ENCODE measurements at places on chromosomes 12 and 14.
A peak's percentile ranks its signal among the peaks of the same experiment; 100 is the strongest.

GRCh38 chr12:2779281-2779680 lies 15.5 kb upstream of the FKBP4 start:
- DNase-seq = no peak

DNA sequence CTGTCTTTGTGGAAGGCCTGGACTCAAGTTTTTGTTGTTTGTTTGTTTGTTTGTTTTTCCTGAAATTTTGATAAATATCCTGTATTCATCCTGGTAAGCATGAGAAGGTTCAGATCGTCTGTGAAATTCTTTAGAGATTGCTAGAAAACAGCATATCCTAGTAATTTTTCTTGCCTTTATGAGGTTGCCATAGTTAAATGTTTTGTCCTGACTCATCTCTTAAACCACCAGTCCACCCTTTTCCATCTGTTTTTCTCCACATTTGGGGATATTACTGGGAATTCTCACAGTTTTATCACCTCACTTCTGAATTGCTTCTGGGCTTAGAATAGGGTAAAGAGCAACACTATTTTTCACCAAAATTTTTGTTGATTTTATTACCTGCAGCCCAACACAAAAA lies 248.3 kb downstream of the FBXL14 start:
- peak; percentile 61 for DNase-seq

GRCh38 chr12:62468935-62469334 lies 2.3 kb downstream of the MON2 start:
- no peak for DNase-seq

DNA sequence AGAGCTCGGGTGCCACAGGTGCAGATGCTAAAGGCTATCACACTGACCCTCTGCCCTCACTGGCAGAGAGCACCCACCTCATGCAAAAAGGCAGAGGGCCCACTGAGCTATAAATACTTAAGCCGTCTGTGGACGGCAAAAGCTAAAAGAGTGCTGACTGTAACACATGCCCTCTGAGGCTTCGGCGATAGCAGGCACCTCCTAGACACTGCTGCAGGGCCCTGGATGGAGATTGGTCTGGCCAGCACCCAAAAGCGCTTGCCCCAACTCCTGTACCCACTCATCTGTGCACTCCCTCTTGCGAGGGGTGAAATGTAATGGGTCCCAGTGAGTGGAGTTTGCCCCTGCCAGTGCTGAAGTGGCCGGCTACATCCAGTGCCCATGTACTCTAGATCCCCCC lies 148.7 kb downstream of the SLC16A7 start:
- no peak for DNase-seq

- no peak for DNase-seq
Measured at GRCh38 chr14:95151561-95151960, 5.8 kb downstream of the DICER1 start.

DNA sequence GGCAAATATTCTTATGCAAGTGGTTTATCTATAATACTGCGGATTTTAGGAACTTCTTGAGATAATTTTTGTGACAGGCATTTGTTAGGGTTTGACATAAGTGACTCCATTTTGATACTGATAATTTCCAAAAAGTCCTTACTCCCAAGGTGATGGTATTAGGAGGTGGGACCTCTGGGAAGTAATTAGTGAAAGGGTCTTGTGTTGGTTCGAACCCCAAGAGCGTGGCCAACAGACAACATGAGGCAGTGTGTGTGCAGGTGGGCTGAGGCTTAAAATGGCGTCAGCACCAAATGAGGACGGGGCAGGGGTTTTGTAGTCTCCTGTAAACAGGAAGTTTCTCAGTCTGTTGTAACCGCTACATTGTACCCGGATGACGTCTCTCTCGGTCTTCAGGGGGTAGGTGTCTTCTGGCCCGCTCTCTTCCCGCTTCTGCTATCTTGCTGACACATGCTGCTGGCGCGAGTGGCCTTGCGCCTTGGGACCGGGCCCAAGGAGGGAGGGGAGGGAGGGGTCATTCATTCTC lies 1.7 kb upstream of the C12orf43 start:
- DNase-seq = no peak

GRCh38 chr12:65384240-65384639 lies 105.8 kb downstream of the MSRB3 start:
- DNase-seq = no peak

- DNase-seq = peak; percentile 9
Measured at GRCh38 chr14:25887251-25887878, 710.5 kb downstream of the NOVA1 start.

- no peak for DNase-seq
Measured at GRCh38 chr14:49196327-49196726, 389.9 kb downstream of the RPS29 start.

DNA sequence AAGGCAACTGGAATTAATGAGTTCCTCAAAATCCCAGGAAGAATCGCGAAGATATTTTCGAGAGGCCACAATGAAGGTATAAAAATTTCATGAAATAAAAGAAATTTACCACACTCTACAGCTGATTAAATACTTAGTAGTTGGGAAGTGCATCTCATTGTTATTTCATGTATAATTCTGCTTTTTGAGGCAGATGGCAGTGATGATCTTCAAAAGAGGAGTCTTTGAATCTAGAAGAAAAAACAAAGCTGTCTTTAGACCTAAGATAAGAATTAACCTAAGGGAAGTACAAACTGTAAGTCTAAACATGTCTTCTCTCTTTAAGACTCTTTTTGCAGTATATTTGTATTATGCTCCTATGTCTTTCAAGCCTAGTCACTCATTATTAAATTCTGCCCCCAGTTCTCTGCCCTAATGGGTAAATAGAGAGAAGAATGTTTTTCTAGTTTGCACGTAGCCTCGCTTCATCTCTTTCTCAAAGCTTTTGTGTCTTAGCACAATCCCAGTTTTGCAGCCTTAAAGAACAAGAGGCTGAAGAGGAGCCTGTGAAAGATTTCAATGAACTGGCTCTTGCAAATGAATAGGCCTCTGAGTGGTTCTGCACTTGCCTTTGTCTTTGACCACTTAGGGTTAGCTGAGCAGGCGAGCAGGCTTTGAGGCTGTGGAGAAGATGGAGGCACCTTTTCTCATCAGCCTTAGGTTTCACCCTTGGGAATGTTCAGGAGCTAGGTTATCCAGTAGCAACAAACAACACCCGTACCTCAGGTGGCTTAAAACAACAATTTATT lies 32.7 kb downstream of the CFAP54 start:
- DNase-seq = no peak

DNA sequence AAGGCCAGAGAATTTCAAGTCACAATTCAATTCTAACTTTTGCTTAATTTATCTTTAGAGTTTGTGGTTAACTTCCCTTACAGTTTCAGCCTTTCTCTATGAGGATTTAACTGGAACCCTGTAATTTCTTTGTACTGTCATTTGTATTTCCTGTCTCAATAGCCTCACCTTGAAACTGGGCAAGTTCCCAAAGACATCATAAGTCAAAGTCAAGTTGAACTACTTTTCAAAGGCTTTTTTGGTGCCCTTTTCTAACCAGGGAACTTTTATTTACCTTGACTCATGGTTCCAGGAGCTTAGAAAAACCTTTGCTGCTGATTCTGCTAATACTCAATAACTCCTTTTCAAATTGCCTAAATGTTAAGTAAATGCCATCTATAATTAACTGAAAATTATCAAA lies 200.8 kb upstream of the KRR1 start:
- DNase-seq = no peak

GRCh38 chr14:31080484-31080883 lies 54.3 kb upstream of the STRN3 start:
- DNase-seq = no peak

DNA sequence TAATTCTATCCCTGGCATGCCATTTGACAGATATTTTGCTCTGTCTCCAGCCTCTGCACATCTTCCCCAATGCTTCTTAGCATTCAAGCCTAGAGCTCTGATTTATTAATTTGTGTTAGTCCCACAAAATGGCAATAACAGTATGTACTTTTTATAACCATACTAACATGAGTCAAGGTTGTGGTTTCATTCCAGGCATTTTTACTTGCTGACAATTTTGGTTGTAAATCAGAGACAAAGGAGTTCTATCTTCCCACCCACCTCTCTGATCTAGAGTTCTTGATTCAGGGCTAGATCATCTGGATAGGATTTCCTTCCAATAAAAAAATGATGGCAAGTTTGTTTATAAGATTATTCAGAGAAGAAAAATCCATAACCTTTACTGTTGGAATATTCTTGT lies 18.5 kb upstream of the CISTR start:
- DNase-seq = peak; percentile 92

DNA sequence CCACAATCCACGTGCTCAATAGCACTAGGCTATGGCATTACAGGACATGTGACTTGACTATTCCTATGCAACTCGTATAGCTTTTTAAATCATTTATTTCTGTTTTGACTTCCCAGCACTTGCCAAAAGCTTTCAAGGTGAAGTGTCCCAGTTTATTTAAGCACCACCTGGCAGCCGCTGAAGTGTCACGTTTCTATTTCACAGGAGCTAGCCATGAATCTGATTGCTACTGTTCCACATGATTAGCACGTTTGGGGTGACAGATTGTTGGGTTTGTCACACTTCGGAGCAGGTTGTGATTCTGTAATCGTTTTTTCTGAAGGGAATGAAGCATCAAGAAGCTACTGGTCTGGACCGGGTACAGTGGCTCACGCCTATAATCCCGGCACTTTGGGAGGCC lies 39.9 kb upstream of the BICDL1 start:
- DNase-seq = no peak

DNA sequence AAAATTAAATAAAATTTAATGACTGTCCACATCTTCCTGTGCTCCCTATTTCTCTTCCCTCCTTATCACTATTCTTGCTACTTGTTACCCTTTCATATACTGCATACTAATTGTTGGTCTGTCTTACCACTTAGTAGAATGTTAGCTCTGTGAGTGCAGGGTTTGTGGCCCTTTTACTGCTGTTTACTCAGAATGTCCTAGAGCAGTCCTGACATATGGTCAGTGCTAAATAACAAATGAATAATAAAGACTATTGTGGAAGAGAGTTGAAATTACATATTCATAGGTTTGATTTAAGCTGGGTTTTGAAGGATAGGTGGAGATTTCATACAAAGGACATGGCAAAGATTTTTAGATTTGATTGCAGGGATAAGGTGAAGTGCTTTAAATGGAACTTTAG lies 24.5 kb downstream of the KTN1 start:
- no peak for DNase-seq

DNA sequence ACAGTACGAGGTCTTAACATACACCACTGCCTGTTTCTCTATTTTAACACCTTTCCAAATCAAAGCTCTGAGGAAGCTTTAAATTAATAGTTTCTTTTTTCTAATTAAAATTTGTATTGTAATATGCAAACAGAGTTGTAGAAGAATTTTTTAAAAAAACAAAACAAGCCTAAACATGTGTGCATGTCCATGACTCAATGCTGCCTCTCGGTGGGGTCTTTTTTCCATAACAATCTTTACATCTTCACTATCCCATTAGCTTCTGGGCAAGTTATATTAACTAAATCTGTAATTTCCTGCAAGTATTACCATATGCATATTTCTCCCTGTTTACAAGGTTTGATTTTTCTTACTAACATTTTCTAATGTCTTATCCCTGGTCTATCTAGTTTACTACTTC lies 143.9 kb upstream of the NAV3 start:
- peak; percentile 32 for DNase-seq

DNA sequence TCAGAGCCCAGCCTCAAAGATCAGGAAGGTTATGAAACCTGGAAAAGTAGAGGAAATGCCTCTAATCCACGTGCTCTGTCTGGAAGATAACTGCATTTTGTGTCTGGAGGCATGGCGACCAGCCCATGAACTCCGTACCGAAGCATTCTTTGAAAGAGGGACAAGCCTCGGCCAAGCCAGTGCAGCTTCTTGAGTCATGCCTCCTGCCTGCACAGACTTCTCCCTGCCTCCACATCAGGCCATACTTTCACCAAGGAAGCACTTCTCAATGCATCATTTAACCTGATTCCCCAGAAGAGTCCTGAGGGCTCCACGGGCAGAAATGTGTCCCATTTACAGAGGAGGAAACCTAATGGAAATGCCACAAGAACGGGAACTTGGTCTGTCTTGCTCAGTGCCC lies 3.4 kb downstream of the ACTN1 start:
- peak; percentile 76 for DNase-seq

GRCh38 chr12:81626406-81626805 lies 132.7 kb downstream of the PPFIA2 start:
- no peak for DNase-seq

GRCh38 chr12:83889745-83890144 lies 1022.9 kb downstream of the SLC6A15 start:
- DNase-seq = no peak

DNA sequence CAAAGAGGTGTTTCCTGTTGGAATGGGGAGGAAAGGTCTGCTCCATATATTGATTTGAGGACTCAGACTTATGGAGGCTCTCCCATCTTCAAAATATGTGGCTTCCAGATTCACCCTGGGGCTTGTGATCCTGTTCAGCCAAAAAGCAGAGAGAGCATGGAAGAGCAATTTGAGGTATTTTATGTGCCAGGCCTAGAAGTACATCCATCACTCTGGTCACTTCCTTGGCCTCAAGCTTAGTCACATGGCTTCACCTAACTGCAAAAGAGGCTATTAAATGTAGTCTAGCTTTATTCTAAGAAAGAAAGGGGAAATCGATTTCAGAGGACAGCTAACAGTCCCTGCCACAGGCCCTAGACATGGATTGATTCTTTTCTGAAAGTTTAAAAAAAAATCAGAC lies 86.2 kb downstream of the C12orf50 start:
- DNase-seq = no peak

DNA sequence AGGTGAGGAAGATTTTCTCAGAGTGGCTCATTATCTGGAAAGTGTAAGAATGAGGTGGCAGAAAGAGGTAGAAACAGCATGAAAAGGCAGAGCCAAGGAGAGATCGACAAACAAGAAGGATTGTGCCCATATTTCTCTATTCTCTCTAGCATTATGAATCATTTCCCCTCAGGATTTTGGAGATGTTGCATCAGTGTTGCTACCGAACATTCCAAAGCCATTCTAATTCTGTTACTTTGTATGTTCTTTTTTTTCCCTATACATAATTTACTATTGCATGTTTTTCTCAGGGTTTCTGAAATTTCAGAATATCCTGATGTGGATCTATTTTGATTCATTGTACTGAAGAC lies 61.4 kb downstream of the KICS2 start:
- peak; percentile 91 for DNase-seq

- DNase-seq = peak; percentile 62
Measured at GRCh38 chr14:94355191-94355794, 32.2 kb upstream of the SERPINA6 start.

GRCh38 chr12:104763168-104763805 lies 194.8 kb downstream of the SLC41A2 start:
- peak; percentile 77 for DNase-seq

DNA sequence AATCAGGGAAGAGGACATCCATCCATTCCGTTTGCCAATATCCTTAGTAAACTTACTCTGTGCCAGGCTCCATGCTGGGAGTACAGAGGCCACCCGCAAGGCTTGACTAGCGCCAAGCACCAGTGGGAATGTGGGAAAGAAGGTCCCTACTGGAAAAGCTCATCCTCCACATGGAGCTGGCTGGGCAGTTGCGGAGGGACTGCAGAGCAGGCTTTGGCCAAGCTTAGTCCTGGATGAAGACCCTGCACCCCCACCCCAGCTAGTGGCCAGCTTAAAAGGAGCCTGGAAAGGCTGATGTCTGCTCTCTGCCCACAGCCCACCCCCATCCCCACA lies 22.4 kb upstream of the EIF2B2 start:
- peak; percentile 29 for DNase-seq

GRCh38 chr12:28998662-28999120 lies 150.4 kb upstream of the FAR2 start:
- DNase-seq = peak; percentile 45

- peak; percentile 38 for DNase-seq
Measured at GRCh38 chr12:130827432-130827831, 11.6 kb downstream of the STX2 start.

GRCh38 chr12:57623811-57624390 lies 9.1 kb downstream of the B4GALNT1 start:
- DNase-seq = no peak

- no peak for DNase-seq
Measured at GRCh38 chr12:65205886-65206285, 36.5 kb downstream of the LEMD3 start.
